GM04503 (cell line): ENCODE measurements at places on chromosomes 12 and 14.

DNA sequence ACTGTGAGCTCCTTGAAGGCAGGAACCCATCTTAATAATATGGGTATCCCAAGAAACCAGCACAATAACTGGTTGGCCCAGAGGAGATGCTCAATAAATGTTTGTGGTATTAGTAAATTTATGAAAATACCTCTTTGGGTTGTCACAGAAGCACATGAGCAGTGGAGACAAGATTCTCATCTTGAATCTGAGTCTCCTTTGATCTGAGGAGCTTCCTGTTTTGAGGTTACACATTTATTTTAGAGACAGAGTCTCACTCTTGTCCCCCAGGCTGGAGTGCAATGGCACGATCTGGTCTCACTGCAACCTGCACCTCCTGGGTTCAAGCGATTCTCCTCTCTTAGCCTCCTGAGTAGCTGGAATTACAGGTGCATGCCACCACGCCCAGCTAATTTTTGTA lies 247.4 kb downstream of the NRXN3 start:
- DNase-seq, result no peak

DNA sequence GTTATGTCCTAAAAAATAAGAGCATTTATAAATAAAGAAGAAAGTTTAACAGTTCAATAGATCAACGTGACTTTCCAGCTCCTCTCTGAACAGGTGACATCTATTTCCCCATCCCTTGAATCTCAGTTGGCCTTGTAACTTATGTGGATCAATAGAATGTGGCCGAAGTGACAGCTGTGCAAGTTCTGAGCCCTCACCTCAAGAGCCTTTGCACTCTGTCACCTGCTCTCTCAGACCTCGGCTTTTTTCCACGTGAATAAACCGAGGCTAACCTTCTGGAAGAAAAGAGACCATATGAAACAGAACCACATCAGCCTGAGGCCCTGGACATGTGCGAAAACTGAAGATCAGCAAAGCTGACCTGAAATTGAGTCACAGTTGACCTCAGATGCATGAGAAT lies 253.0 kb downstream of the DAD1 start:
- no peak for DNase-seq

GRCh38 chr14:24978862-24979724 lies 70.9 kb downstream of the STXBP6 start:
- no peak for DNase-seq

GRCh38 chr14:35878272-35879150 lies 52.4 kb downstream of the BRMS1L start:
- peak; percentile 81 for DNase-seq

GRCh38 chr14:68817506-68818212 lies 24.8 kb upstream of the ZFP36L1 start:
- DNase-seq, result no peak

GRCh38 chr14:87935081-87935828 lies 57.7 kb downstream of the GALC start:
- DNase-seq, result no peak

DNA sequence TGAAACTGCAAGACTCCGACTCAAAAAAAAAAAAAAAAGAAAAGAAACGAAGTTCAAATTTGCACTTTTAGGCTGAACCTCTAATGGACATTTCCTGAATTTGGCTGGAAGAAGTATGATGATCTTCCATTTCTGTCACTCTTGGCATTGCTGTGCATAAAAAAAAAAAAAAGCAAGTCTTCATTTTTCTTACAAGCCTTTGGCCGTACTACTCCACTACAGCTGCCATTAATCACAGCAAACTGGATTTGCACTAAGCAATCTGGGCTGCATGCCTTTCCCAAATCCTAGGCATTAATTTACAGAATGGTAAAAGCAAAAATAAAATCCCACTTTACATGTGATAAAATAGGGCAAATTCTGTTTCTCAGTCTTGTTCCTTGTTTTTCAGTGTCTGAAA lies 7.1 kb downstream of the CSRP2 start:
- DNase-seq, result no peak

- DNase-seq, result peak; percentile 31
These were observed 5.3 kb upstream of the ACACB start for GRCh38 chr12:109110988-109111495.

DNA sequence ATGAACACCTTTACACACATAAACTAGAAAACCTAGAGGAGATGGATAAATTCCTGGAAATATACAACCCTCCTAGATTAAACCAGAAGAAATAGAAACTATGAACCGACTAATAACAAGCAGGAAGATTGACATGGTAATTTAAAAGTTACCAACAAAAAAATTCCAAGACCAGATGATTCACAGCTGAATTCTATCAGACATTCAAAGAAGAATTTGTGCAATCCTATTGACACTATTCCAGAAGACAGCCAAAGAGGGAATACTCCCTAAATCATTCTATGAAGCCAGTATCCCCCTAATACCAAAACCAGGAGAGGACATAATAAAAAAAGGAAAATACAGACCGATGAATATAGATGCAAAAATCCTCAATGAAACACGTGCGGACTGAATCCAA lies 102.6 kb upstream of the KRR1 start:
- no peak for DNase-seq

GRCh38 chr12:24045816-24046257 lies 96.4 kb upstream of the SOX5 start:
- no peak for DNase-seq

DNA sequence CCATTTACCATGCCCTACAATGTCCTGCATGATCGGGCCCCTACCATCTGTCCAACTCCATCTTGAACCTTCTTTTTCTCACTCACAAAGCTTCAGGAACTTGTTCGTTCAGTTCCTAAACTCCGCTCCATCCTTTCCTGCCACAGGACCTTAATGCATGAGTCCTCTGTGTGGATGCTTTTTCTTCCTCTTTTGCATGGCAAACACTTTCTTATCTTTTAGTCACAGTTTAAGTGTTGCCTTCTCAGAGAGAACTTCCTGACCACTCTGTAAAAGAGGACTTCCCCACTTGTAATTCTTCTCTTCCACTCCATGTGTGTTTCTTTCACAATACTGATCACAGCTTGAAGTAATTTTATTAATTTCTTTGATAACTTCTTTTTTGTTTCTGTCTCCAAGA lies 54.4 kb upstream of the ETV6 start:
- no peak for DNase-seq

GRCh38 chr14:98494582-98494981 lies 777.4 kb downstream of the BCL11B start:
- no peak for DNase-seq

- no peak for DNase-seq
These were observed 14.0 kb upstream of the TBX3 start for GRCh38 chr12:114697741-114698565.

GRCh38 chr12:27553941-27554340 lies 29.9 kb downstream of the PPFIBP1 start:
- DNase-seq, result no peak

DNA sequence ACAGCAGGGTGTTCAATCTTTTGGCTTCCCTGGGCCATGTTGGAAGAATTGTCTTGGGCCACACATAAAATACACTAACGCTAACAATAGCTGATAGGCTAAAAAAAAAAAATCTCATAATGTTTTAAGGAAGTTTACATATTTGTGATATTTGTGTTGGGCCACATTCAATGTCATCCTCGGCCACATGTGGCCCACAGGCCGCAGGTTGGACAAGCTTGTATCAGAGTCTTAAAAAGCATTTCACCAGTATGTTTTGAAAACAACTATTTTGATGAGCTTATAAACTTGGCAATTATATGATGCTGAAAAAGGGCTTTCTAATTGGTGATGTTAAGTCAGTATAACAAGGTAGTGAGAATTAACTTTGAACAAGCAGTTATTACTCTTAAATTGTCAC lies 78.9 kb downstream of the PIK3C2G start:
- no peak for DNase-seq
